ENCODE measurements at places on chromosomes 7 and 10. TPM values are rescaled to one million over a fixed set of nuclear protein-coding genes. Genes with fewer than 3 reads are reported as not detected.

CCDC172 gene
- total RNA-seq = not detected

ACTR3C gene
- total RNA-seq = 3.6 TPM

ENKUR gene
- 0.33 TPM for total RNA-seq

NPTX2 gene
- not detected for total RNA-seq

POU6F2 gene
- total RNA-seq = 0.19 TPM

NOD1 gene
- 3.8 TPM for total RNA-seq

KAZALD1 gene
- 6.7 TPM for total RNA-seq

TRIM74 gene
- 0.26 TPM for total RNA-seq

COBL gene
- 7.3 TPM for total RNA-seq

TRIM4 gene
- 28.2 TPM for total RNA-seq

NFKB2 gene
- 76.2 TPM for total RNA-seq

TAS2R4 gene
- 3.5 TPM for total RNA-seq

NACAD gene
- total RNA-seq = not detected

NKX1-2 gene
- total RNA-seq = 0.35 TPM

CCNJ gene
- total RNA-seq = 10.8 TPM

USP6NL gene
- 19.0 TPM for total RNA-seq

PRTFDC1 gene
- not detected for total RNA-seq

EGR2 gene
- 1.0 TPM for total RNA-seq

CPA4 gene
- 4.3 TPM for total RNA-seq

MYPN gene
- total RNA-seq = 0.22 TPM

GTPBP10 gene
- 51.1 TPM for total RNA-seq

GPR158 gene
- not detected for total RNA-seq

SLC18A3 gene
- total RNA-seq = not detected

NEUROD6 gene
- not detected for total RNA-seq

VOPP1 gene
- 35.7 TPM for total RNA-seq

CRYGN gene
- total RNA-seq = not detected

HOXA4 gene
- total RNA-seq = 2.6 TPM

FAM180A gene
- not detected for total RNA-seq

SEMA3E gene
- 0.51 TPM for total RNA-seq

SLC16A9 gene
- 0.54 TPM for total RNA-seq

PNLIPRP3 gene
- total RNA-seq = 9.5 TPM

SCD gene
- 101 TPM for total RNA-seq

EPHB6 gene
- 1.4 TPM for total RNA-seq

ANKRD30A gene
- not detected for total RNA-seq

AGR3 gene
- not detected for total RNA-seq

ACSM6 gene
- not detected for total RNA-seq

ZP3 gene
- 5.6 TPM for total RNA-seq

UPK3BL2 gene
- total RNA-seq = 17.4 TPM

STAG3 gene
- total RNA-seq = 1.1 TPM

CLDN15 gene
- total RNA-seq = 8.5 TPM

CPA2 gene
- total RNA-seq = not detected

BEND7 gene
- total RNA-seq = 12.4 TPM

CALN1 gene
- total RNA-seq = not detected

TYW1B gene
- total RNA-seq = 0.93 TPM

TRPV5 gene
- total RNA-seq = not detected

NEUROG3 gene
- not detected for total RNA-seq

ACBD7 gene
- 0.63 TPM for total RNA-seq

HOXA5 gene
- total RNA-seq = 7.4 TPM

DLX5 gene
- not detected for total RNA-seq

TMEM270 gene
- total RNA-seq = not detected

CALML3 gene
- total RNA-seq = 0.25 TPM

FBXL13 gene
- total RNA-seq = 0.74 TPM

PRKAR2B gene
- 0.15 TPM for total RNA-seq

RELN gene
- total RNA-seq = not detected

SHTN1 gene
- total RNA-seq = 39.2 TPM

TLX1 gene
- total RNA-seq = not detected

SFRP4 gene
- total RNA-seq = not detected

All from MCF 10A (cell line).